ENCODE measurements at places on chromosomes 4 and X.

DNA sequence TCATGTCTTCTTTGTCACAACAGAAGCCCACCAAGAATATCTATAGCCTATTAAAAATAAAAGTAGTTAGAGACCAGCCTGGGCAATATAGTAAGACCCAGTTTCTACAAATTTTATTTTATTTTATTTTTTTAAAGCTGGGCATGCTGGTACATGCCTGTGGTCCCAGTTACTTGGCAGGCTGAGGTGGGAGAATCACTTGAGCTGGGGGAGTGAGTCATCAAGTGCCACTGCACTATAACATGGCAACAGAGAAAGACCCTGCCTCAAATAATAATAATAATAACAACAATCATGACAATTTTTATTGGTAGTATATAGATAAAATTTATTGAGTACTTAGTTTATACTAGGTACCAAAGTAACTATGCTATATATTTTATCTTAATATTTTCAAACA lies 93.0 kb upstream of the NPFFR2 start:
- DNase-seq: no peak

DNA sequence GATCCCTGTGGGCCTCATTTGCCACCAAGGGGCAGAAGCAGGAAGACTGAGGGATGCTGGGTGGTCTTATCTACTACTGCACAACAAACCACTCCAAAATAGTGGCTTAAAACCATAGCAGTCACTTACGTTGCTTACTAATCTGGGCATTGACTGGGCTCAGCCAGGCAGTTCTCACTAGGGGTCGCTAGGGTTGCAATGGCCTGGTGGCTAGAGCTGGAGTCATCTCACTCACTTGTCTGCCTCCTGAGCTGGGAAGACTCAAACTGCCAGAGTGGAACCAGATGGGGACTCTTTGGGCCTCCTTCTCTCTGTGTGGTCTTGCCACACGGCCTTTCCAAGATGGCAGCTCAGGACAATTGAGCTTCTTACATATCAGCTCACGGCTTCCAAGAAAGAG lies 216.3 kb upstream of the BCOR start:
- no peak for DNase-seq

GRCh38 chrX:97397371-97397770 lies 513.7 kb downstream of the RPA4 start:
- DNase-seq: no peak

DNA sequence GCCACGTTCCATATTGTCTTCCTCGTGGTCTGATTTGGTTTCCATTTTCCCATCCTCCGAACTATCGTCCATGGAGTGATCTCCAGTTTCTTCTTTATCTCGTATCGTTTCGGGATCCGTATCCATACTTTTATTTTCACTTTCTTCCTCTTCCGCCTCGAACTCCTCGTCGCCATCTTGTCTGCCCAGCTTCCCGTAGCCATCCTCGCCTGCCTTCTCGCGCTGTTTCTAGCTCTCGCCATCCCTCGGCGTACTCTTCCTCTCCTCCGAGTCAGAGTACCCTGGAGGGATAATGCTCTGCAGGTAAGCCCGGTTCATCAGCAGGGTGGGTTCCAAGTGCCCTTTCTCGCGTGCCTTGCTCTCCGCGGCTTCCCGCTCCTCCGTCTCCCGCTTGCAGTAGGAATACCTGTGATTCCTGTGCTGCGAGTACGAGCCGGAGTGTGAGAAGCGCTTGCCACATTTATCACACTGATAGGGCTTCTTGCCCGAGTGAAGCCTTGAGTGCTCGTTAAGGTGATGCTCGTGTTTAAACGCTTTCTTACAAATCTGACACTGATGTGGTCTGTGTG lies 134.5 kb upstream of the TAPT1 start:
- no peak for DNase-seq

DNA sequence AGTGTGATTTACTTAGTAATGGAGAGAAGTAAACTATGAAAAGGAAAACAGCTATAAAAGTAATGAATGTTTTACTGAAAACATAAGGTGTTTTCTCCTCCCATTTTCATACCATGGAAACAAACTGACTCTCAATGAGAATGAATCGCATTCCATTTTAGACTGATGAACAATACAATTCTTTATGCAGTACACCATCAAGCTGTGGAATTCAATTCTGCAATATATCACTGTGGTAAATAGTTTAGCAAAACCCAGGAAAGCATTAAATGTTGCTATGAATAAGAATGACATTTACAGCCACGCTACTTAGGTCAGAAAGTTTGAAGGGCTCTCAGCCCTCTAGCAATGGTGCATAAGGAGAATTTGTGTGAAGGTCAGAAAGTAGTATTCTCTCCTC lies 7.4 kb downstream of the DCAF8L2 start:
- no peak for DNase-seq

DNA sequence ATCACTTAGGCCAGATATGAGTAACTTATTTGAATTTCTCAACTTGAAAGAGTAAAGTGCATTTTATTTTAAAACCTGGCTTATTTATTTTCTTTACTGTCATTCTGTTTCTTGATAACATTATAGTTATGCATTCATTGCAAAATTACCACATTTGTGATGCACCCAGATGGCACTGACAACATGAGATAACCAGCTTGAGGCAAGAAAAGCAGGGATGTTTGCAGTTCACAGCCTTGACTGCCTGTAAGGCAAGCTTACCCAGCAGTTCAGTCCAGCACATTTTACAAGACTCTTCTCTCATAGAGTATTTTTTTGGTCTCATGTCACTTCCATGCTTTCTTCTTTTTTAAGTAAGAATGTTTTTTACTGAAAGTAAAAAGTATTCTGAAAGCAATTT lies 25.3 kb upstream of the EPGN start:
- DNase-seq: no peak

All from activated CD8-positive, alpha-beta memory T cell treated with anti-CD3 and anti-CD28 coated beads for 48 hours (primary cell).